Thoracic aorta (tissue), 2 donors: ENCODE measurements at places on chromosomes 1 and 21.

- no peak for DNase-seq
Observed at GRCh38 chr1:92240034-92240433, 22.3 kb downstream of the C1orf146 start.

- no peak for DNase-seq
Observed at GRCh38 chr1:6168947-6169586, 11.1 kb downstream of the CHD5 start.

DNA sequence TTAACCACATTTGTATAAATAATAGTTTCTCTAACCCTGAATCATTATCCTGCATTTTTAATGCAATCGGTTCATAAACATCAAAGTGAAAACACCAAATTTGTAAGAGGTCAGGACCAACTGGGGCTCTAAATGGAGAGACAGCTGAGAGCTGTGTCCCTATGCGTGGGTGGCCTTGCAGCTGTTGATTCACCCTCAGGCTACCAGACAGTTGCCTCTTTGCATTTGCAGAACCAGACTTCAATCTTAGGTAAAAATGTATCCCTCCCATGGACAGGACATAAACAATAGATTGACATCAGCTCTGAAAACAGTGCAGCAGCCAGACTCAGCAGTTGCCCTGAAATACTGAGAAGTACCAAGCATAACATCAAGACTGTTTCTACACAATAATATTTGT lies 8.8 kb upstream of the TGFB2 start:
- DNase-seq: no peak

GRCh38 chr1:77060000-77060399 lies 159.2 kb downstream of the PIGK start:
- DNase-seq: no peak

GRCh38 chr1:87359586-87359985 lies 30.9 kb downstream of the LMO4 start:
- DNase-seq: no peak

DNA sequence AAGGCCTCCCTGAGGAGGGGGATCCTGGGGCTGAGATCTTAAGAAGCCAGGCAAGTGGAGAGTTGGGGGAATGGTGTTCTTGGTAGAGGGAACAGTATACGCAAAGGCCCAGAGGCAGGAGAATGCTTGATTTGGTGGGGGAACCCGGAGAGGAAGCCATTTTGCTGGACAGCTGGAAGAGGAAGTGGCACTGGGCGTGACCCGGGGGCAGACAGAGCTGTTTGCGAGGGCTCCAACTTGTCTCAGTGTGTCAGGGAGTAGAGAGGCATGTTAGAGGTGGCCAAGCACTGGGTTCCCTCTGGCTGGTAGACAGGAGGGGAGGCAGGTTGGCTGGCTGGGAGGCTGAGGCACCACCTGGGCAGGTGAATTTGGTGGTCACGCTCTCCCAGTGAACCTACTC lies 96.3 kb upstream of the ACTL8 start:
- DNase-seq: no peak
